AG10803 (cell line): ENCODE measurements at places on chromosomes 5 and 9.

DNA sequence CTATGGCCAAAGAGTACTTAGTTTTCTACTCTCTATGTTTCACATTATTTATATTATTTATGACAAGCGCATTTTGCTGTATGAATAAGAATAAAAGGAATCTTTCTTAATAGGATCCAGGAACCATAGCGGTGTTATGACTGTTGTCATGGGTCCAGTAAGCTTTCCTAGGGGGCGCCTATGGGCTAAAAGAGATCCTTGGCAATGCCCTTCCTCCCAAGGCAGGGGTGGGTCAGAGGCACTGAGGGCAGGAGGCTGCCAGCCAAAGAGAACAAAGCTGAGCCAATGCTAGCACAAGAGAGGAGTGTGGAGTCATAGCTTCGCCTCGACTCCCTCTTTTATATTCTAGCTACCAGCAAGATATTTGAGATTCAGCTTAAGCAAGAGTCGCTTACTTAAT lies 98.4 kb upstream of the GNAQ start:
- DNase-seq, result peak; percentile 29

GRCh38 chr5:94544875-94545547 lies 73.4 kb downstream of the KIAA0825 start:
- no peak for DNase-seq

DNA sequence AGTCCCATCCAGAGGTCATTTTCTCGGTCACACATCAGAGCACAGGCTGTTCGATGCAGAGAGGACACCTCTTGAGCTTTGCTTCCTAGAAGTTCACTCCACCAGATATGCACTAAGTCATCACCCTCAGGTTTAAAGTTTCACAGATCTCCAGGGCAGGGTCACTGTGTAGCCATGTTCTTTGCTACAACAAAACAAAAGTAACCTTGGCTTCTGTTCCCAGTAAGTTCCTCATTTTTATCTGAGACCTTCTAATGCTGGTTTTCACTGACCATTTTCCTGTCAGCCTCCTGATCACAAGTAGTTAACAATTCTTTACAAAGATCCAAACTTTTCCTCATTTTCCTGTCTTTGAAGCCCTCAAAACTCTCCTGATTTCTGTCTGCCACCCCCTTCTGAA lies 97.5 kb upstream of the CTSV start:
- no peak for DNase-seq

GRCh38 chr5:96094904-96095303 lies 133.3 kb upstream of the ELL2 start:
- DNase-seq, result no peak

GRCh38 chr5:157390551-157391297 lies 69.3 kb upstream of the NIPAL4 start:
- peak; percentile 85 for DNase-seq

GRCh38 chr9:38035873-38036272 lies 33.2 kb downstream of the SHB start:
- peak; percentile 80 for DNase-seq

DNA sequence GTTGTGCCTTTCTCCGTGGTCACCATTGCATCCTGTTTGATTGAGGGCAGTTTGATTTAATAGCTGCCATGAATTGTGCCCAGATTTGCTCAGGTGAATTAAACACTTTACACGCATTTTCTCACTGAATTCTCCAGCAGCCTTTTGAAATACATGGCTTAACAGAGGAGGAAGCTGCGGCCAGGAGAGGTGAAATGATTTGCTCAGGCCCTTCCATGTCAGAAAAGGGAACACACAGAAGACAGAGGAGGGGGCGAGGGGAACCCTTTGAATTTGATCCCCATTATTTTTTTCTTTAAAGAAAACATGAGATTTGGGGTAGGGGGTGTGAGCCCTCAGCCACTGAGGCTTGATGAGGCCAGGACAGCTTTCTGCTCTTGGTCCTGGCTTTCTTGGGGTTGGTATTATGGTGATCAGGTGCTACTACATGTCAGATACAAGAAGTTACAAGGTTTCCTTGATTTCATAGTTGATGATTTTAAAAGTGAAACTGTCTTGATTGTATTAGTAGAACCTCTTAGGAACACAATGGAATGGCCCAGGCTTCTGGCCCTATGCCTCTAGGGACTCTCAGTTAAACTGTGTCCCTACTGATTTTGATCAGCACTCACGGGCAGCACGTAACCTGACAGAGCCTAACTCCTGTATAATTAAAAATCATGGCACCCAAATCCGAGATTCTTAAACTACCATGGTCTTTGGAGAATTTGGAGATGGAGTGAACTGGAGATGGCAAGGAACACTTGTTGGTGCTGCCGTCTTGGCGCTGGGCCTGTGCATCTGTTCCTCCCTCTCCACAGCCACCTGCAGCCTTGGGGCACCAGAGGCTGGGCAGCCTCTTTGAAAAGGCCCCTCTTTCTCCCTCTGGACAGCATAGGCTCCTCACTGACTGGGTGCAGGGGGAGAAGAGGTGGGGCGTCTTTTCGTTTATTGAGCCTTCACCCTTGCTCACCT lies 107.9 kb downstream of the TRIO start:
- DNase-seq, result no peak

GRCh38 chr5:65041296-65042158 lies 272.8 kb downstream of the CWC27 start:
- peak; percentile 59 for DNase-seq
